Stimulated activated CD8-positive, alpha-beta memory T cell treated with anti-CD3 and anti-CD28 coated beads, Interleukin-2, amount 100 ng/mL, for 1 hour (primary cell): ENCODE measurements at places on chromosomes 6 and 20.
A peak's percentile ranks its signal among the peaks of the same experiment; 100 is the strongest.

GRCh38 chr6:139944131-139944530, 569.7 kb upstream of the CITED2 start:
- DNase-seq: no peak

DNA sequence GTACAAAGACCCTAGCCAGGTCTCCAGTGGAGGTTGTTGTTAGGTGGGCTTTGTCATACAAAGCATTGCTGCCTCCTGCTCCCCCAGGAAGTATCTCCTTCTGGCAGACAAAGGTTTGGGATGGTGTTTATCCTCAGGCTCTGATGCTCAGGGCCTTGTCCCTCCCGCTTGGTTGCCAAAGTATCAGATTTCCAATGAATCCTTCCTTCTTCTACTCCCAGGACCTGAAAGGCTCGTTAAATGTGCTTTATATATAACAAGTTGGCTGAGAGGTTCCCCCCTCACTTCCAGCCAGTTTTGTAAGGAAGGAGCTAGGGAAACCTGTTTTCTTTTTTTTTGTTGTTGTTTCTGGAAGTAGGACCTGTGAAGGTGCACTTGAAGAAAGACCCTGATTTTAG, 14.4 kb downstream of the PTK7 start:
- DNase-seq: no peak

GRCh38 chr6:35496841-35497570, at the start of gene TEAD3:
TSS of gene TEAD3 (minus strand) at chr6:35497079.
- DNase-seq: peak; percentile 21

DNA sequence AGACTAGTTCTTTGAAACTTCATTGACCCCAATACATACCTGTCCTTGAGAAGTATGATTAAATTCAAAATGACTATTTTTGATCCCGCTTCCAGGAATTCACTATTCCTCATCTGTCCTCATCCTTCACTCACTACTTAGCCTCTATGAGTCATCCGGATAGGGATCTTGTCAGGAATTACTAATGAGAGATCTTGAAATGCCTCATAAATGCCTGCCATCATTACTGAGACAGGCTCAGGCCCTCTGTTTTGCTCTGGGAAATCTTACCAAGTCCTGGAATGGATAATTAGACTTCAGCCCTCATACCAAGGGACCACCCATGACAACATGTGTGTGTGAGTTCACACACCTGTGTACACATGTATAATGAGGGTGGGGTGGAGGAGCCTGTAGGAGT, 2.8 kb upstream of the CYP24A1 start:
- no peak for DNase-seq

- DNase-seq: no peak
Measured at GRCh38 chr20:45109634-45110033, 5.3 kb downstream of the WFDC5 start.

DNA sequence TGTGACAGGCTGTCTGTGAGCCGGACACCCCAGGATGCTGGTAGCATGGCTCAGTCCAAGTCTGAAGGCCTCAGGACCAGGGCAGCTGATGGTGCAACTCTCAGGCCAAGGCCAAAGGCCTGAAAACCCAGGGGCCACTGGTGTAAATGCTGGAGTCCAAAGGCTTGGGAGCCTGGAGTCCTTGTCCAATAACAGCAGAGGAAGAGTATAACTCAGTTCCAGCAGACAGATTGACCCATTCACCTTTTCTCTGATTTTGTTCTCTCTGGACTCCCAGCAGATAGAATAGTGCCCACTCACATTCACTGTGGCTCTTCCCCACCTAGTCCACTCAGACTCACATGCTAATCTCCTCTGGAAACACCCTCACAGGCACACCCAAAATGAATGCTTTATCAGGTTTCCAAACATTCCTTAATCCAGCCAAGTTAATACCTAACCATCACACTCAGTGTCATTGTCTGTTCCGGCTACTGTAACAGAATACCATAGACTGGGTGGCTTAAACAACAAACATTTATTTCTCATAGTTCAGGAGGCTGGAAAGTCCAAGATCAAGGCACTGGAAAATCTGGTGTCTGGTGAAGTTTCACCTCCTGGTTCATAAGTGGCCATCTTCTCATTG, 5.0 kb upstream of the TRAF3IP2 start:
- DNase-seq: no peak

- DNase-seq: no peak
Measured at GRCh38 chr6:23154159-23154558, 584.8 kb downstream of the HDGFL1 start.
